ENCODE measurements at places on chromosomes 7 and 10.

DNA sequence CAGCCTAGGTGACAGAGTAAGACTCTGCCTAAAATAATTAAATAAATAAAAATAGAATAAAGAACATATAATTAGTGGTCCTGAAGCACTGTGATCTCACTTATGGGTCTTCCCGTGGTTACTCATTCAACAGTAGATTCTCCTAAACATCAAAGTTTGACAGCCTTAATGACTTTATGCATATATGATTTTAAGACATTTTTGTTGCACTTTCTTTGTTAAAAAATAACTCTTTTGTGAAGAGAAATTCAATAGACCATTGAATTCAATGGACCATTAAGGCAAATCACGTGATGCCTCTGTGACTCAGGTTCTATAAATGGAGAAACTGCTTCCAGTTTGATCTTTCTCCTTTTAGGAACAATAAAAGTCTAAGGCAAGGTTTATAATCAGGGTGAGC is 59.6 kb downstream of the ATOH7 start:
- DNase-seq = no peak

GRCh38 chr7:6258440-6259182 is 13.8 kb downstream of the CYTH3 start:
- DNase-seq = no peak

GRCh38 chr10:129593953-129594352 is 126.9 kb downstream of the MGMT start:
- DNase-seq = no peak

GRCh38 chr7:156875766-156876165 is 17.2 kb downstream of the LMBR1 start:
- no peak for DNase-seq

DNA sequence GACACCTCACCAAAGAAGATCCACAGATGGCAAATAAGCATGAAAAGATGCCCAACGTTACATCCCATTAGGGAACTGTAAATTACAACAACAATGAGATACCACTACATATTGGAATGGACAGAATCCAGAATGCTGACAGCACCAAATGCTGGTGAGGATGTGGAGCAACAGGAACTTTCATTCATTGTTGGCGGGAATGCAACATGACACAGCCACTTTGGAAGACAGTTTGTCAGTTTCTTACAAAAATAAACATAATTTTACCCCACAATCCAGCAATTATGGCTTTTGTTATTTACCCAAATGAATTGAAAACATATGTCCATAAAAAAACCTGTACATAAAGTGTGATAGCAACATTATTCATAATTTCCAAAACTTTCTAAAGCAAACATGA is 176.8 kb downstream of the C7orf25 start:
- DNase-seq = no peak

DNA sequence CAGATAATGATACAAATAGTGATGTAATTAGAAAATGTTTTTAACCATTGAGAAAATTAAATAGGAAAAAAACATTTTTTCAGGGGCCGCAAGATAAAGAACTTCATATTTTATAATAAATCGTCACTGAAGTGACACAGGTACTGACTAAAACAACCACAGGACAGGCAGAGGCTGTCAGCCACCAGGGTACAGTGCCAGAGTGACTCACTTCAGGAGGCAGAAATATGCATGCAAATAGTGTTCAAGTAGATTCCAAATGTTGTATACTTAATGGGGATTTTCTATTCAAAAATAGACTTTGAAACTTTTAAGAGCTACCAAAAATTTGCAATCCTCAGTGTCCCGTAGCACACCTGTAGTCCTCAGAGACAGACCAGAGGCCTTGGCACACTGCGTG is 68.6 kb downstream of the FRMPD2 start:
- no peak for DNase-seq

- no peak for DNase-seq
Observed at GRCh38 chr10:96688789-96689188, 31.5 kb downstream of the PIK3AP1 start.

- no peak for DNase-seq
Observed at GRCh38 chr10:17504547-17505245, 50.3 kb upstream of the ST8SIA6 start.

DNA sequence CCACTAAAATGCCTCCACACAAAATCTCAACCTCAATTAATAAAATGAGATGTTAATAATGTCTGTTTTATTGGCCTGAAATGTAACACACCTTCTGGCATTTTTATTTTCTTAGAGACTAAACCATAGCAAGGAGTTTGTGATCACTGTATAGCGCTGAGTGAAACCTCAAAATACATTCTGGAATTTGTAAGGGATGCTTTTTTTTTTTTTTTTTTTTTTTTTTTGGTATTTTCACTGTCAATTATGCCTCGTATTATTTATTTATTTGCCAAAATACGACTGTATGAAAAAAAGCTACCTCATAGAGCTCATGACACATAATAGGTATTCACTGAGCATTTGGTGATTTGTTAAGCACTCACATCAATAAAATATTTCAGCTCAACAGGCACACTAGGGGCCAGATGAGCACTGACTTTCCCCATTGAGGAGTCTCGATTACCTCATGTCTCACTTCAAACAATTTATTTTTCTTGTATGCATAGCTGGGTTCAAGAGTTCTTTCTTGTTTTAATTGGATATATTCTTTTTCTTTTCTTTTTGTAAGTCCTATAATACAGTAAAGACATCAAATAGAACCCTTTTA is 36.5 kb downstream of the SEMA3C start:
- no peak for DNase-seq

DNA sequence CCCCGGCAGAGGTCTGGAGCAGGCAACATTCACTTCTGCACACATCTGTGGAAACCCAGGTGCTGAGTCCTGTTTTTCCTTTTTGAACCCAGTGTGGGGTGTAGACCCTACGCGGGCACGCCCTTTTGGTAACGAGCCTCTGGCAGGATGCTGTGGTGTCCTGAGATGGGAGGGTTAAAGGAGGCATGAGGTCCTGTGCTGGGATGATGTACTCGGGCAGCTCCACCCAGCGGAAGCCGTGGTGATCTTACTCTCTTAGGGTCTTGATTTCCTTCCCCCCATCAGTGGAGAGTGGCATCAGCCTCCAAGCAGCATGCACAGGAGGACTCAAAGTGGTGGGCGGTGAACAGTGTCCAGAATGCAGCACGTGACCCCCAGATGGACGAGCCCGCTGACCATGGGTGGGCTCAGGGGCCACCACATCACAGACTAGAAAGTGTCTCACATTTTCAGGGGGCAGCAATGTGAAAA is 148.6 kb downstream of the DNAJB6 start:
- DNase-seq = no peak

DNA sequence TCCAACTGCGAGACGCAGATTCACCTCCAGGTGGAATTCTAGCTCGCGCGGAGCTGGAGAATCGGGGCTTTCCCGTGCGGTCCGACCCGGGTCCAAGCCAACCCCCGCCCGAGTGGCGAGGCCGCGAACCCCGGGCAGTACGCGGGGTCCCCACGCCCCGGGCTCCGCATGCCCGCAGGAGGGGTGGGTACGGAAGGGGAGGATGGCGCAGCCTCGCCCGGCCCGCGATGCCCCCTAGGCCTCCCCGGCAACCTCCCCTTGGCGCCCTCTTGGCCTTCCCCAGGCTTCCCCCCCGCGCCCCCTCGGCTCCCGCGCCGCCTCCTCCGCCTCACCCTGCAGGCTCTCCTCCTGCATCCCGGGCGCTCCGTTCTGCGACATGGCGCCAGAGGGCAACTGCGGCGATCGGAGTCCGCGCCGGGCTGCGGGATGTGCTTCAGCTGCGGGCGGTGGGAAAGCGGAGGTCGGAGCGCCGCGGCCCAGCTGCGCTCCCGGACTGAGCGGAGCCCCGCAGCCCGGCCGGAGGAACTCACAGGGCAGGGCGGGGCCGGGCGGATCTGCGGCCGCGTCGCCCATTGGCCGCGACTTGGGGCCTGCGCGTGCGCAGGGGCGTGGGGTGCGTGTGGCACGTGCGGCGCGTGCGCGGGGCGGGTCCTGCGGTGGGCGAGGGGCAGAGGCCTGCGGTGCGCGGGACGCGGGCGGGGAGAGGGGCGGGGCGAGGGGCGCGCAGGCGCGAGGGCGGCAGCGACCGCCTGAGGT is at the start of gene BNIP3:
Gene BNIP3 (minus strand): TSS at position 495 of the 756 bp plus-strand sequence. CDS start 117 bp downstream, at position 378.
- DNase-seq = peak; percentile 81

GRCh38 chr7:129853661-129854268 is 99.0 kb downstream of the UBE2H start:
- DNase-seq = no peak

DNA sequence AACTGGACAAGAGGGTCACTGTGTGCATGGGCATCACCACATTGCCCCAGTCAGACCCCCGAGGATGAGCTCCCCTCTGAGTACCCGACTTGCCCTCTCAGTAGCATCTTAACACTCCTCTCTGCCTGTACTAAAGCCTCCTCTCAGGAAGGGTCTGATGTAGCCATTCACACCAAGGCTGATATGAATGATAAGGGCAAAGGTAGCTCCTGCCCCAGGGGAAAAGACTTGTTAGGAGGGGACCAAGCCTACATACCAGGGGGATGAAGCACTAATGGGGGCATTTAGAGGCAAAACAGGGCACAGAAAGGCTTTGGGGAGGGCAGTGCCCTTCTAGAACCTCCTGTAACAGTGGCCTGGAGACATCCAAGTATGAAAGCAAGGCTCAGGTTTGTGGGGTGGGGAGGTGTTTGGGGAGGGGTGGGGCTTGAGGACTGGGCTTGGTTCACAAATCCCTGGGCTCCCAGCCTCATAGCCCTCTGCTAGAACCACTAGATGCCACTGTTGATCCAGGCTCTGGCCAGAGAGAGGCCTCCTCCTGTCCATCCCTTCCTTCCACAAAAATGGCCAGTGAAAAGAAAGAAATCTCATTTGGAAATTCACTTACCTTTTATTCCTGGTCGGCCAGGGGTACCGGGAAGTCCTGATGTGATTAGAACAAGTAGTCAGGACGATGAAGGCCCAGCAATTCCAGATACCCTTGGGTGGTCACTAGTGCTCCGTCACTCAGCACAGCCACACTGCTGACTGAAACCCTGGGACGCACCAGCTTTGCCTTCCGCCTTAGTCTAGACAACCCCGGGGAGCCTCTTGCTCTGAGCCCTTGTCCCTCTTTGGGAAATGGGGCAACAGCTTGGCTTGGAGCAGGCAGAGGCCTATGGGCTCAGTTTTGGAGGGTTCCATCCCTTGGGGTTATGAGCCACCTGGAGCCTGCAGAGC is 40.3 kb downstream of the COL17A1 start:
- no peak for DNase-seq

GRCh38 chr7:37440738-37441385 is 7.8 kb downstream of the ELMO1 start:
- DNase-seq = no peak

DNA sequence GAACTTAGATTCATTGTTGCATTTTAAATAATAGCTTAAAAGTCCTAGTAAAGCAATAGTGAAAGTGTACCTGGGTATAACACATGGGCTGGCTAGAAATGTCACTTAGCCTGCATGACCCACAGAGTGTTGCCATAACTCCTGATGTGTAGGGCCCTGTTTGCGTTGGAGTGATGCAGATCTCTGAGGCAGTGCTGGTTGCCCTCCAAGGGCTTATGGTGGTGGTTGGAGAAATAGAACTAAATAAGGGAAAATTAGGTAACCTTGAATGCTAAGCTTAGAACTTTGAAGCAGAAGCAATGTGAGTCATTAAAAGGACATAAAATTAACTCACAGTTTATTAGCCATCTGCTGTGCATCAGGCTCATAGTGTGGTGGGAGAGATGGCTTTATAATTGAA is 105.7 kb downstream of the CCNY start:
- no peak for DNase-seq

- no peak for DNase-seq
Observed at GRCh38 chr10:28891058-28891713, 213.9 kb downstream of the BAMBI start.

DNA sequence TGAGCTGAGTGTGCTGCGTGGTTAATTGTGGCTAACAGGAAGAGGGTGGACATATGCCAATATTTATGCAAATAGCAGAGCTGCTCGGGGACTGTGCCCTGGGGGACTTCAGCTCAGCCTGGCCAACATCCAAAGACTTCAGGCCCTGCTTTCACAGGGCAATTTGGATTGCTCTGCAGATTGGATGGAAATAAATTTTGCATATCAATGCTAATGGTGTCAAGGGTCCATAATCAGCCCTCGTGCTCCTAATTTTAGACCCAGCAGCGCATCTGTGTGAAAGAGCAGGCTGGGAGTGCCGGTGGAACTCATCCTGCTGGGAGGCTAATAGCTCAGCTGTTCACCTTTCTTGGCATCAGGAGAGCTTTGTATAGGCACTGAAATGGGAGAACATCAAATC is 270.1 kb downstream of the TCERG1L start:
- no peak for DNase-seq

DNA sequence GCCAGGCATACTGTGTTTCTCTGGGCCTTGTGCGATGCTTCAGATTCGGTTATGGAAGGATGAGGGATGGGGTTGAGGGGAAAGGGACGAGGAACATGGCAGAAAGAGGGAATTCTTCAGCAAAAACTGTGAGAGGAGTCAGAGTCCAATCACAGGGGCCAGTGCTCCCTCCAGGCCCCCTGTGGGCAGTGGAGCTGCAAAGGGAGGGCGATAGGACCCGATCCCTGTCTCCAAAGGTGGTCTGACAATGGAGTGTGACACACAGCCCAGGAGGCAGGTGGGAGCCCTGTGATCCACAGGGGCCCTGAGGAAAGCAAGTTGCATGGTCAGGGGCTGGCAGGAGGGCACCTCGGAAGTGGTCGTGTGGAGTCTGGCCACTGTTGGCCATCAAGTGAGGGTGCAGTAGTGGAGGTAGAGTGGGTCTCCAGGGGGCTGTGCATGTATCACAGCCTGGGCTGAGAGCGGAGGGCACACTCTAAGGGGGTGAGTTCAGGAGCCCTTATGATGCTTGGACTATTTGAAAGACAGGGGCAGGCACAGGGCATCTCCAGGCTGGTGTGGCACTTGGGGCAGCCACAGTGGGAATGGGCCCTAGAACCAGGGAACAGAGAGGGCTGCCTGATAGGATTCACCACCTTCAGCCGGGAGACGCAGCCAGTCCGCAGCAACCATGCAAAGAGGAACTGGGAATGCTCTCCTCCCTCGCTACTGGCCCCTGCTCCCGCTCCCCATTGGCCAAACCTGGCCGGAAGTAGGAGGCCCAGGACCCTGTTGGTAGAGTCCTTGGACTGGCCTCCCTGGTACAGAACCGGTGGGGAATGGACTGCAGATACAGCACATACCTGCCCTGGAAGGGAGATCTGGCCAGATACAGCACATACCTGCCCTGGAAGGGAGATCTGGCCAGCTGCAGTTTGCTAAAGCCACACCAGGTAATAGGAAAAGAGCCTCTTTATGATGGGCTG is 115.9 kb downstream of the ADCY1 start:
- DNase-seq = no peak

DNA sequence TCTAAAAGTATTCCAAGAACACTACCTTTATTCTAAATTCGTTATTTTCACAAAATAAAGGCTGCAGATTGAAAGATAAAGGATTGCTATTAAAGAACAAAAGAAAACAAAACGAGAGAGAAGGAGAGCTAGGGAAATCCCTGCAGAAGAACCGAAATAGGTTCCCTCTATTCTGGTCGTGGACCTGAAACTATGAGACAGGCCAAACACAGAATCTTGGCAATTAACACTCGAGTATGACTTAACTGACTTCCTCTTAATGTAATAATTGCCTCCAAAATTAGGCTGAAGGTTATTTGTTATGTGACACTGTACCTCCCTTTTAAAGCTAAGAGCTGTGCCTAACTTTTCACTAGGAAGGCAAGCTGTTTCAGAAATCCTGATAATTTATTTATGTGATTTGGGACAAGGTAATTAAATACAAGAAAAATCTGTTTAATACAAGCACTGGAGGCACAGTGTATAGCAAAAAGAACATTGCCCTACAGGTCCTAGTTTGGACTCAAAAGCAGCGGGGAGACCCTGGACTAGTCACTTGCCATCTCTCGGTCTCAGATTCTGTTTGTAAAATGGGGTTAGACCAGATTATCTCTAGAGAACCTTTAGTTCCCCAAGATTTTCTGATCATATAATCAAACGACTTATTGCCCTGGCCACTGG is 11.6 kb downstream of the NAMPT start:
- DNase-seq = no peak

GRCh38 chr10:48981310-48981907 is 41.8 kb upstream of the LRRC18 start:
- DNase-seq = no peak
